ENCODE measurements at places on chromosomes 12 and 14. TPM values are rescaled to one million over a fixed set of nuclear protein-coding genes. Genes with fewer than 3 reads are reported as not detected.

Gene TAS2R31
- polyA plus RNA-seq, result not detected

Gene PLEKHD1
- 0.11 TPM for polyA plus RNA-seq

Gene CBLN3
- 2.9 TPM for polyA plus RNA-seq

Gene ADIPOR2
- 2.9 TPM for polyA plus RNA-seq

Gene PLD4
- polyA plus RNA-seq, result 103 TPM

Gene TEDC1
- polyA plus RNA-seq, result 11.8 TPM

Gene SLC2A14
- not detected for polyA plus RNA-seq

Measured in IgD-negative memory B cell (primary cell).